ENCODE measurements at places on chromosomes 5 and 9.

DNA sequence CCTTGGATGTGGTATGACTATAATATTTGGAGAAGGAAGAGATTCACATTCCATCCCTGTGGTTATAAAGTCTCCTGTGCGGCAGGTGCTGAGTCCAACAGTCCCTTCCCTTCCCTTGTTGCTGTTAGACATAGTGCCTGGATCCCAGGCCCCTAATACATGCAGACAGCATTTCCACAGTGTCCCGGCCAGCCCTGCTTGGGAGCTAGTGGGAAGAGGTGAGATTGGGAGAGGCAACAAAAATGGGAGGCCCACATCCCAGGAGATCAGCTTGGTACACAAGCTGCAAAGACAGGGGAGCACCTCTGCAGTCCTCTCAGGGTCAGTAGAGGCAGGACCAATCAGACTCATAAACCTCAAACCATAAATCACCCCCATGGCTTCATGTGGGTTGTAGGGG is 3.3 kb upstream of the NEURL1B start:
- DNase-seq, result no peak

DNA sequence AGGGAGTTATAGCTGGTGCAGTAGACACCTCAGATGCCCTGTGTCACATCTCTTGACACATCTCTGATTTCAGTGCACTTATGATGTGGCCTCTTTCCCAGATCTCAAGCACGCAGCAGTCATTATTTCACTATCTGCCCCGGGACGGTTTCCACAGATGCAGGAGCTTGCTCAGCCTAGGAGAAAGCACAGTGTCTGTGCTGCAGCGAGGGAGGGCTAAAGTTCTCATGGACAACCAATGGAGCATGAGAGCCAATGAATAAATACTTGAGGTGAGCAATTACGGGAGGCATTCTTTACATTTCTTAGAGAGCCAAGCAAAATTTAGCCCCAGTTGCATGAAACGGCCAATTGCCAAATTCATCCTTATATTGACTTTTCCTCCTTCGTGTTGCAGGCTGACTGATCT is 7.4 kb upstream of the MOB3B start:
- no peak for DNase-seq

DNA sequence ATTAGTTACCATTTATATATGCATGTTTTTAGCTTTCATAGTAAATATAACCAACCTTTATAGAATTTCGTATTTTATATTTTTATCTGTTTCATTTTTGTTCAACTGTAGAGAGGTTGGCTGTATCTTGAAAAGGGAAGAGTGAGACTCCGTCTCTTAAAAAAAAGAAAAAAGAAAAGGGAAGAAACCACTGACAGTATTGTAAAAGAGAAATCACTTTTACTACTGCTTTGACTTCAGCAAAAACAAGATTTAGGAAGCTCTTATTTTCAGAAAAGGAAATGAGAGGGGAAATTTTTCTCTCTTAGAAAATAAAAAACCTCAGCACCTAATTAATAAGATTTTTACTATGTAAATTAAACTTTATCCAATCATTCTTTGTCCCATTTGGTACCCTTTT is 14.4 kb downstream of the POLK start:
- no peak for DNase-seq

GRCh38 chr5:131536211-131536826 is 98.7 kb downstream of the RAPGEF6 start:
- no peak for DNase-seq

- DNase-seq, result no peak
Observed at GRCh38 chr9:131194762-131195161, 69.4 kb downstream of the NUP214 start.

DNA sequence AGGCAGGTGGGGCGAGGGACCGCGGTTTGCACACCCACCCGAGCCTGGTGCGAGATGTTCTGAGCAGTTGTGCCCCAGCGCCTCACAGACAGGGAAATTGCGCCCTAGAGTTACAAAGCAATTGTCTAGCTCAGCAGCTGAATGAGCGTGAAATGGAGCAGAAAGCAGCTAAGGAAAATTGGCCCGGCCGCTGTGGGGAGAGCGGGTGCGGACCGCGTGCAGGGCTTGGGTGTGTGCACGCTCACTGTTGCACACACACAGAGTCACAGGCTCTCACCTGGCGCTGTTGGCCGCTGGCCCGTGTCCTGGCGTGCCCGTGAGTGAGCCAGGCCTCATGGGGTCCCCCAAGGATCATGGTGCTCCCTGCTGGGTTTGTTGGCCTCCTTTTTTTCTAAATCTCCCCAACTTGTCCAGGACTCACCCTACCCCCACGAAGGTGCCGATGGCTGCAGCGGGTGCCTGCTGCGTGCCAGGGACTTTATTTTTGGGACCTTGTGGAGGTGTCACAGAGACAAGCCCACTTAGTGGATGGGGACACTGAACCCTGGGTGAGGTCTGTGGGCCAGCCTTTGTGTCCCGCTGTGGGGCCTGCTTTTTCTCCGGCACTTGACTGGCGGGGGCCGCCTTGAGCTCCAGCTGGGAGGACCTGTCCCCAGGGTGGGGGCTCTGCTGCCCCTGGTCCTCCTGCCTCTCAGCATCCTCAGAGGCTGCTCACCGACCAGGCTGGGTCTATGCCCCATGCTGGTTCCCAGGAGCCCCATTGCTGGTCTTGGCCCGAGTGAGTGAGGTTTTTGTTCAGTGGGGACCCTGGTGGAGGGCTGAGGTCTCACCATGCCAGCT is 5.2 kb downstream of the RXRA start:
- no peak for DNase-seq

GRCh38 chr9:114798780-114799427 is 6.9 kb downstream of the TNFSF15 start:
- no peak for DNase-seq

DNA sequence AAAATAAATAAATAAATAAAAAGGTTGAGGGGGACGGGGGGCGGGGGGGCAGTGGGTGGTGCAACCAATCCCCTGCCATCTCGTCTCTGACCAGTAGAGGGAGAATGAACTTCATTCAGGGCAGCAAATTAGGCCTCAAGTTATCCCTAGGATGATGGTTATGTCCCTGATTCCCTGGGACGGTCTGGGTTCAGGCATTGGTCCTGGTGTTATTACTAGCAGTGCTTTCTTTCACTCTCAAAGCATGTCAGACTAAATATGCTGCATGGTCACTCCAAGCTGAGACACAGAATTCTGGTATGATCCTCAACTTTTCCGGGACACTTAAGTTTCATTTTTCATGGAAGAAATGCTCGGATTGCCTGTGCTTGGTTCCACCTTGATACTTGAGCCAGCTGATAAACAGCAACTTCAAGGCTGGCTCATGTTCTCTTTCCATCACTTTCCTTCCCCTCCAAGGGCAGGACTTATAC is 59.4 kb downstream of the DAP start:
- DNase-seq, result peak; percentile 54

DNA sequence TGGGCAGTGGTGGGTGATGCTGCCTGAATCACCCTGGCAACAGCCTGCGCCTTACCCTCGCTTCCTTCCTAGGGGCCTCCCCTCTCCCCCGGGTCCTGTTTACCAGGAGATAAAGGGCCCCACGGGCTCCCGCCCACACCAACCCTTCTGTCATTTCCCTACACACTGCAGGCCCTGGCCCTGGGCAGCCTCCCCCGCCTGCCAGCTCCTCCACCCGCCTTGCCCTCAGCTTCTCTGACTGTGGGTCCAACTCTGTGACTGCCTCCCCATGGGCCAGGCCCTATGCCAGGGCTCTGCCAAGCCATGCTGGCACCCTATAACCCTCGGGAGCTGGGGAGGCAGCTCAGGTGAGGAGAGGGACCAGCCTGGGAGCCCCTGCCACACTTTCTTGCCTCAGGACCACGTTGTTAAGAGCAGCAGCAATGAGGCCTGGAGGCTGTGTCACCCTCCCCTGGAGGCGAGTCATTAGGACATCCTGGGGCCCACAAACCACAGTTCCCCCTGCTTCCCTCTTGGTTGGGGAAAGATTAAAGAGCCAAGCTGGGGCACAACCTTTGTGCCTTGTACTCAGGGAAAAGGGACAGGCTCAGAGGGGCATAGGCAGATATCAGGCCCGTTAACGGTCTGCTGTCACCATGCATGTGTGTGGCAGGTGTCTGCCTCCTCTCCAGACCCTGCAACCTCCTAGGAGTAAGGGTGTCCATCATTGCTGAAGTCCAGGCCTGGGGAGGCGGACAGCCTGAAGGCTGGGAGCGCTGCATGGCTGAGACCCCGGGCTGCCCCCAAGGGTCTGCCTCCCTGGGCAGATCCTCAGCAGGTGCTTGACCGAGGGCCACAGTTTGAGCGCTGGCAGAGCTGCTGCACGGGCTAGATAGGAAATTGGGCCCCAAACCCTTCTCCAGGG is 2.8 kb downstream of the MGAT4B start:
- DNase-seq, result no peak

DNA sequence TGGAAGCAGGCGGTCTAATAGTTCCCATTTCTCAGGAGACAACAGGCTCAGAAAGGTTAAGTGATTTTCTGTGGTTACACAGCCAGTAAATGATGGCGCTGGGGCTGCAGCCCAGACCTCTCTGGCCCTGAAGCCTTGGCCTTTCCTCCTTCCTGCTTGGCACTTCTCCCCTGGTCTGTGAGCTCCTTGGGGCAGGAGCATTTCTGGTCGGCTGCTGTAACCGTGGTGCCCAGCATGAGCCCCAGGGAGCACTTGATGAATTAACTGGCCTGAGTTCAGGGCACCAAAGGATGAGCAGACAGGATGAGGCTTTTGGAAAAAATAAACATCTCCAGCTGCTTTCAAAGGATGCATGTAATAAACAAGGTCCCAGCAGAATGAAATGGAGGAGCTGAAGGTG is 30.2 kb downstream of the CDHR2 start:
- DNase-seq, result no peak

GRCh38 chr9:112894699-112895098 is 4.0 kb upstream of the SLC46A2 start:
- DNase-seq, result no peak

- no peak for DNase-seq
Observed at GRCh38 chr5:99191206-99191745, 262.5 kb upstream of the CHD1 start.

GRCh38 chr5:93279296-93279963 is 301.6 kb downstream of the NR2F1-AS1 start:
- DNase-seq, result no peak

DNA sequence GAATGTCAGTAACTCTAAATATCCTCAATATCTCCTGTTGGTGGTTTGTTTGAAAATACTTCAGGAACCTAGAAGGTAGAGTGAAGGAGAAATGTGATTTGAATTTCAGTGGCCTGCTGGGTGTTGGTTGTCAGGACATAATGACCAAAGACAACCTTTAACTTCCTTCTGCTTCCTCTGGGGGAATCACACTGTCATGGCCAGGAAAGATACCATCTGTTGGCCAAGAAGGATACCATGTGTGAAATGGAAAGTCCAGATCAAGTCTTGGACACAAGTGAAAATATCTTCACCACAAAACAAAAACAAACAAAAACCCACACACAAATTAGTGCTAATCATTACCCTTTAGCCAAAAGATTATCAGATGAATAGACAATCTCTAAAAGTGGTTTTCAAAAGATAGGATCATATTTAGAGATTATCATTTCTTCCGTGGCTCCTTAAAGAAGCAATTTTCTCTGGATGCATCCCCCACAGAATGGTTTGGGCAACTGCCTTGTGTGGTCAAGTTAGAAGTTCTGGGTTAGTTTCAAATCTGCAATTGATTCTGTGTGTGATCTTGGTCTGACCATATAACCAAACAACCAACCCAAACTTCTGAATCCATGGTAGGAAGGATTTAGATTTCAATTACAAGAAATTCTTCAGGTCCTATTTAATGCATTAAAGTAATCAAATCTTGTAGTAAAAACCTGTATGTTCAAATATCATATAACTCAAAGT is 1.6 kb downstream of the C1QTNF3 start:
- DNase-seq, result no peak

GRCh38 chr9:106880081-106880480 is 17.1 kb downstream of the ZNF462 start:
- DNase-seq, result no peak

- DNase-seq, result no peak
Observed at GRCh38 chr5:84406111-84406510, 21.4 kb upstream of the EDIL3 start.

DNA sequence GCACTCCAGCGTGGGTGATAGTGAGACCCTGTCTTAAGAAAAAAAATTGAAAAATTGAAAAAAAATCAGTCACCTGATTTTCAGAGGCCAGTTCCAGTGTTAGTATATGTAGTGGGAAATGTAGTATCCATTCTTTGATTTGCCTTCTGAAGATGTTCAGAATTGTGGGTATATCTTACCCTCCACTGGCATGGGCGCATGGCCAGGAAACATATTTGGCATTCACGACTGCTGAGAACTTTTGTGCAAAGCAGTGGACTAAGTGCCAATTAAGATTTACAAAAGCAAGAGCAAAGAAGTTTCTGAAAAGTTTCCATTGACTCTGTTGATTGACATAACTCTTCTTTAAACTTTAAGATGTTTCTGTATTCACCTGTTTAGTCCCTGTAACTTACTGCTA is 2.4 kb downstream of the CAVIN4 start:
- no peak for DNase-seq

- no peak for DNase-seq
Observed at GRCh38 chr9:16516891-16517290, 353.6 kb downstream of the BNC2 start.

- no peak for DNase-seq
Observed at GRCh38 chr5:151270599-151270998, 17.6 kb downstream of the GM2A start.

- DNase-seq, result no peak
Observed at GRCh38 chr5:157120102-157120501, 11.3 kb upstream of the HAVCR2 start.

GRCh38 chr9:137193771-137194170 is 5.3 kb downstream of the SSNA1 start:
- DNase-seq, result no peak

DNA sequence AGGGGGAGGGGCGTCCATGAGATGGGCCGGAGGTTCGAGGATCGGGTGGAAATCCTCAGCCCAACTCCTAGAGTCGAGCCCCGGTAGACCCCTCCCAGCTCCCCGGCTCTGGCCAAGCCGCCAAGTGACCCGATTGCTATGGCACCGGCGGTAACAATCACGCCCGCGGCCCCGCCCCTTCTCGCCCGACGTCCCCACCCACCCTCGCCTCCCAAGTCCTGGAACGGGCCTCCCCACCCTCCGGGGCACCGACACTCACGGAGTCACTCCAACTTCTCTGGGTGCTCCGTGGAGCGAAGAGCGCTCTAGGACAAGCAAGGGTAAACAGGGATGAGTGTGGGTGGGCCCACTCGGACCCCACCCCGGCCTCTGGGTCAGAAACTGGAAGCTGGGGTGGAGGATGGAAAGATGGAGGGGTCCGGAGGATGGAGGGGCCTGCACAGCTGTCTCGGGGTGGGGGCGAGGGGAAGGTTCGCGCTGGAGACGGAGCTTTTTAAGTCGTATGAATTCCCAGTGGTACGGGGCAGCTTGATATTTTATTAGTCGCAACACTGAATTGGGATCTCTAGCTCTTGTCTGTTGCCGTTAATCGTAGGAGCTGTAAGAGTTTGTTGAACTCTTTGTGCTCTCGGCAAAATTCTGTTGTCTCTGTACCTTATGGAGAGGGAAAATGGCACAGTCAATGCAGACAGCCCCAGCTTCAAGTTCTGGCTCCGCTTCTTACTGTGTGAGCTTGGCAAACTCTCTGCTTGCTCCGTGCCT is at the start of gene SPACA9:
Gene SPACA9 (plus strand): TSS at position 204 of the 762 bp plus-strand sequence. CDS start 5,050 bp downstream, outside the sequence.
- peak; percentile 78 for DNase-seq
